Ascending aorta (tissue), 2 donors: ENCODE measurements at places on chromosomes 2 and 18. TPM values are rescaled to one million over a fixed set of nuclear protein-coding genes. Genes with fewer than 3 reads are reported as not detected.
A peak's percentile ranks its signal among the peaks of the same experiment; 100 is the strongest.

GRCh38 chr18:25467226-25467987 lies 115.4 kb upstream of the ZNF521 start:
- peak; percentile 10 for DNase-seq

TDRD15 gene
- total RNA-seq, result not detected

DNA sequence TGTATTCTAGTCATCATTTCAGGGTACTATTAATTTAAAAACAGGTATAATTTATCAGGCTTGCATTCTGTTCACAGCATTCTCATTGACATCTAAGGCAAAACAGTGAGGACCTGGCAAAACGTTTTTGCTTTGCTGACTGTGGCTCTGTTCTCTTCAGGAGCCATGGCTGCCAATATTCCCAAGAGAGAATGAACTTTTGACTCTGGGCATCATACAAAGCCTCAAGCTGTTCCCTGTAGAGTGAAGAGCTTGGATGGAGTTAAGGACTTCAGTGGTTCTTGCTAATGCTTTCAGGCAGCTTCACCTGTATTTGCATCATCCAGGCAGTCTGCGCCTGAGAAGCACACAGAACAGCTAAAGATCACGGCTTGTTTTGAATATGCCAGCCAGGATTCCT lies 65.9 kb upstream of the CAVIN2 start:
- DNase-seq, result no peak

DNA sequence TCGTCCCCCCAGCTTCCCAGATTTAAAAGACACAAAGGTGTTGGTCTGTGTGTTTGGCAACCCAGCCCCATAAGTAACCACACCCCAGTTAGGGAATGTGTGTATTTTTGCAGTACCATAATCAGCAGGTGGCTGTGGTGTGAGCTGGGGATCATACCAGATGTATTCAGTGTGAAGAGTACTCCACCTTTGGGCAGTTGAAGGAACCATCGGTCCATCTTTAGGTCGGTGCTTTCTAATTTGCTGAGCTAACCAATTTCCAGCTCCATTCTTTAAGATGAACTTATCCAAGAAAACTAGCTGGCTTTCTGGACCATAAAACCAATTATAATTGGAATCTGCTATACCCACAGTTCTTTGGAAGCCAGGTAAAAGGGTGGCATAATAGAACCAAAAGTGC lies 3.2 kb downstream of the DSEL start:
- no peak for DNase-seq
